Thoracic aorta endothelial cell (primary cell): ENCODE measurements at places on chromosomes 11 and 22. TPM values are rescaled to one million over a fixed set of nuclear protein-coding genes. Genes with fewer than 3 reads are reported as not detected.

Gene CSNK2A3
- 3.7 and 4.1 TPM in 2 replicates for total RNA-seq

Gene TESMIN
- 2.1 and 2.4 TPM in 2 replicates for total RNA-seq

Gene RRAS2
- 120 and 147 TPM in 2 replicates for total RNA-seq

Gene MS4A12
- not detected in 2 replicates for total RNA-seq

Gene CXCR5
- total RNA-seq = not detected in 2 replicates

Gene ACRV1
- total RNA-seq = not detected in 2 replicates

Gene GRAMD1B
- 5.5 and 11.6 TPM in 2 replicates for total RNA-seq

Gene IGHMBP2
- total RNA-seq = 17.7 and 19.2 TPM in 2 replicates

Gene CBLIF
- total RNA-seq = not detected in 2 replicates

Gene F2
- not detected in 2 replicates for total RNA-seq

Gene TRIM64C
- total RNA-seq = not detected in 2 replicates

Gene MYO7A
- 0.14 and 0.27 TPM in 2 replicates for total RNA-seq

Gene ASCL2
- not detected in 2 replicates for total RNA-seq

Gene MIOX
- not detected in 2 replicates for total RNA-seq

Gene TOLLIP
- total RNA-seq = 23.0 and 23.3 TPM in 2 replicates

Gene PATE2
- total RNA-seq = 0.13 and 0.50 TPM in 2 replicates

Gene SCO2
- total RNA-seq = 2.0 and 2.4 TPM in 2 replicates

Gene SEPTIN3
- 0.07 and 0.13 TPM in 2 replicates for total RNA-seq

Gene SCGB1D2
- total RNA-seq = not detected in 2 replicates

Gene MMP7
- total RNA-seq = 0.57 TPM in 1 of 2 replicates, not detected in the other

Gene MS4A4A
- not detected in 2 replicates for total RNA-seq

Gene TSSK2
- not detected in 2 replicates for total RNA-seq

Gene NAALADL1
- 4.4 and 5.2 TPM in 2 replicates for total RNA-seq

Gene CARNS1
- 0.13 and 0.22 TPM in 2 replicates for total RNA-seq

Gene ZNRF3
- 4.9 and 6.3 TPM in 2 replicates for total RNA-seq

Gene SLC43A3
- total RNA-seq = 120 and 156 TPM in 2 replicates

Gene RFPL1
- not detected in 2 replicates for total RNA-seq

Gene GRIK4
- under 0.01 and 0.07 TPM in 2 replicates for total RNA-seq

Gene RASD2
- total RNA-seq = not detected in 2 replicates

Gene MS4A15
- not detected in 2 replicates for total RNA-seq

Gene IGSF22
- total RNA-seq = not detected in 2 replicates

Gene OR2D2
- 0.66 and 0.86 TPM in 2 replicates for total RNA-seq

Gene FAM76B
- 29.1 and 38.8 TPM in 2 replicates for total RNA-seq

Gene MTFP1
- total RNA-seq = 30.1 and 40.9 TPM in 2 replicates

Gene OR8I2
- total RNA-seq = not detected in 2 replicates

Gene SYT8
- not detected in 2 replicates for total RNA-seq

Gene CCDC87
- 0.27 and 0.50 TPM in 2 replicates for total RNA-seq

Gene BTG4
- not detected in 2 replicates for total RNA-seq

Gene FAM227A
- total RNA-seq = 1.1 and 1.5 TPM in 2 replicates

Gene MOGAT2
- not detected in 2 replicates for total RNA-seq

Gene PATE4
- not detected in 2 replicates for total RNA-seq

Gene ELMOD1
- total RNA-seq = 1.3 and 6.3 TPM in 2 replicates

Gene RFPL2
- total RNA-seq = not detected in 2 replicates

Gene MAJIN
- total RNA-seq = not detected in 2 replicates

Gene CASP5
- total RNA-seq = 0.72 TPM in 1 of 2 replicates, not detected in the other

Gene ACTN3
- total RNA-seq = under 0.01 TPM in 1 of 2 replicates, not detected in the other

Gene TRIM49D2
- total RNA-seq = 0.14 TPM in 1 of 2 replicates, not detected in the other

Gene OR2AG1
- not detected in 2 replicates for total RNA-seq

Gene DEUP1
- total RNA-seq = not detected in 2 replicates

Gene PLAAT5
- total RNA-seq = not detected in 2 replicates

Gene DGCR6
- total RNA-seq = 0.13 and 0.29 TPM in 2 replicates

Gene PNPLA3
- 1.1 and 6.4 TPM in 2 replicates for total RNA-seq

Gene LMO2
- total RNA-seq = 23.0 and 37.8 TPM in 2 replicates

Gene PKDREJ
- total RNA-seq = under 0.01 TPM in 2 replicates

Gene POU2AF2
- not detected in 2 replicates for total RNA-seq

Gene NXPE2
- 0.13 TPM in 1 of 2 replicates, not detected in the other for total RNA-seq
